Natural killer cell (primary cell): ENCODE measurements at places on chromosomes 16 and 17. TPM values are rescaled to one million over a fixed set of nuclear protein-coding genes. Genes with fewer than 3 reads are reported as not detected.

GRCh38 chr17:49093131-49093530 is 39.4 kb upstream of the B4GALNT2 start:
- DNase-seq = no peak

- no peak for DNase-seq
These were observed 3.6 kb upstream of the ZMYND15 start for GRCh38 chr17:4735876-4736651.

Gene GUCY2D
- not detected for total RNA-seq

- DNase-seq = no peak
These were observed 5.5 kb downstream of the DLX3 start for GRCh38 chr17:49989518-49989880.

Gene SLC6A2
- not detected for total RNA-seq

DNA sequence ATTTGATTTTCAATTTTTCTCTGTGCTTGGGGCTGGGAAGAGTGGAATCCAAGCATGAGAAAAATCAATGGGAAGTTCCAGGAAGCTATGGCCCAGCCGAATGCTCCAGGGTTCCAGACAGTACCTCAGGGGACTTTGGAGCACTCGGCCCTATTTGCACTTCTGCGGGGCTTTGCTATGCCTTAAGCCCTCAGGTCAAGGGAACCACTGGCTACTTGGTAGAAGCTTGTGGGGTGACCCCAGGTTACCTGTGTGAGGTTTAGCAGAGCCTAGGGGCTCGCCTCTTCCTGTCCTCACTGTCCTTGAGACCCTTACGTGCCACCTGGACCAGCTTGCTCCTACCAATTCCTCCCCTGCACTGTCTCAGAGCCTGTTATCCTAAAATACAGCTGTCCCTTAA is 121.3 kb downstream of the MGAT5B start:
- DNase-seq = no peak

GRCh38 chr17:45172541-45173286 is 11.0 kb downstream of the HEXIM2 start:
- DNase-seq = peak; percentile 58

DNA sequence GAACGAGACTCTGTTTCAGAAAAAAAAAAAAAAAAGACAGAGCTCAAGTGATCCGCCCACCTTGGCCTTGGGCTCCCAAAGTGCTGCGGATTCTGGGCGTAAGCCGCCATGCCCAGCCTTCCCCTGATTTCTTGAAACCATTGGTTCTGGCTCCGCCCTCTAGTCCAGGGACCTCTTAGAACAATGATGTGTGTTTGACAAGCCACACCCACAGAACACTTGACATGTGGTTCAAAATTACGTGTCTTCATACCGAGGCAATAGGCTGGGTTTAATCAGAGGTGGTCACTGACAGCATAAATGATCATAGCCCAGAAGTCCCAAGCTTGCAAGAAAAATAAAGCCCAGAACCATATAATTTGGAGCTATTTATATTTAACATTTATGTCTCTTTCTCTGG is 23.0 kb downstream of the KNOP1 start:
- no peak for DNase-seq

Gene CRYM
- not detected for total RNA-seq

DNA sequence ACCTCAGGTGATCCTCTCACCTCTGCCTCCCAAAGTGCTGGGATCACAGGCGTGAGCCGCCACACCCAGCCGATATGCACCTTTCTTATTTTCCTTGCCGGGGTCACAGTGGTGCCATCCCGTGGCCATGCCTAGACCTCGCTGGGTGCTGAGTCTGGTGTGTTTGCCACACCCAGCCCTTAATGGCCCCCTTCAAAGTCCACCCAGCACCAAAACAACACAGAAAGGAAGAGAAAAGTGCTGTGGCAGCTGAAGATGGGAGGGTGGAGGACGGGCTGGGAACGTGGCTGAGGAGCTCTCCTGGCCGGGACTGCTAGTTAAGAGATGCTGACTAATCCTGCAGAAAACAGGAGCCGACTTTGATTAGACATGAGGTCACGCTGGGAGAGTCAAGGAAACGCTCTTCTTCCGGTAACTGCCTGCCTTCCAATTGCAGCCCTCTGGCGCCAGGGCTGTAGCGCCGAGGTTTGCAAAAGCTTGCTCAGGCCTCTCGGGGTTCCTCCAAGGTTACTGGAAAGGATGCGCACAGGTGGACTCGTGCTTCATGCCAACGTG is 10.9 kb downstream of the SLC43A2 start:
- no peak for DNase-seq

DNA sequence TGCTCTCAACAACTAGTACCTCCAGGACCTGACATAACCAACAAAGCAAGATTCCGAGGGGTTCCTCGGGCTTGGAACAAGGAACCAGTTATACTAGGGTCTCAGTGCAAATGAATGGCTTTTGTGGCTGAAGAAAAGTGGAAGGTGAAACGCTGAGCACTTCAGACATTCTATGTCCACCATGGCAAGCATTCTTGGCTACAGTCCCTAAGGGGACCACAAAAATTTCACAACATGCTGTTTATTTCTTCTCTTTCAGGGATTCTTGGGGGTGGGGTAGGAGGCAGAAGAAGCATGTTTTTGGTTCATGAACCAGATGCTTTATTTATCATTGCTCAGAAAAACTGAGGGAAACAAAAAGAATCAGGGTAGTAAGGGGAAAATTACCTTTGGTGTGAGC is 479.9 kb upstream of the CDH11 start:
- no peak for DNase-seq

DNA sequence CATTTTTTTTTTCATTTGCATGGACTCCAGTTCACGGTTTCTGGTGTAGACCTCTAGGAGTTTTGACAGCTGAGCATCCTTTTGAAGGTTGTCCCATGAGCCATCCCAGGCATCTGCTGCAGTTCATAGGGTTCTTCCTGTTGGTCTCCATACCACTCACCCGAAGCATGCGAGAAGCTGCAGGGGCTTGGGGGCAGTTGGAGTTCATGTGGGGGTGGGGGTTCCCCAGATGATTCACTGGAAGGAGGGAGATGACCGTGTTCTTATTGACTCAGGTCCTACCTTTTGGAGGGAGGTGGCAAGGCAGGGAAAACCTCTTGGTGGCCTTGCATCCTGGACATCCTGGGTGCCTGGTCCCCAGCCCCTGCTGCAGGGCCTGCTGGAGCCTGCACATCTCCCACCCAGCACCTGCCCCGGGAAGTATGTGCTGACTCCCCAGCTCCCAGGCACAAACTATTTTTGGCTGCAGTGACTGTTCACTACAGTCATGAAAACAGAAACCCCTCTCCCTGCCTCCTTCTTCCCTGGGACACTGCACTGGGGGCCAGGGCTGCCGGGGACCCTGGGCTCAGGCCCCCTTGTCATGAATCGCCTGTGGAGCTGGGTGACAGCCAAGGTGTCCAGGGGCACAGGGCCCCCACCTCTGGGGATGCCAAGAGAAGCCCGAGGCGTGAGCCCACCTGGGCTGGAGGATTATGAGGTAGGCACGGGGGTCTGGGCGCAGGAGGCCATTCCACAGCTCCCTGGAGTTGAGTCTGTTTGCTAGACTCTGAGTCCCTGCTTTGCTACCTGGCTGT is 64.9 kb upstream of the LGALS9 start:
- no peak for DNase-seq

DNA sequence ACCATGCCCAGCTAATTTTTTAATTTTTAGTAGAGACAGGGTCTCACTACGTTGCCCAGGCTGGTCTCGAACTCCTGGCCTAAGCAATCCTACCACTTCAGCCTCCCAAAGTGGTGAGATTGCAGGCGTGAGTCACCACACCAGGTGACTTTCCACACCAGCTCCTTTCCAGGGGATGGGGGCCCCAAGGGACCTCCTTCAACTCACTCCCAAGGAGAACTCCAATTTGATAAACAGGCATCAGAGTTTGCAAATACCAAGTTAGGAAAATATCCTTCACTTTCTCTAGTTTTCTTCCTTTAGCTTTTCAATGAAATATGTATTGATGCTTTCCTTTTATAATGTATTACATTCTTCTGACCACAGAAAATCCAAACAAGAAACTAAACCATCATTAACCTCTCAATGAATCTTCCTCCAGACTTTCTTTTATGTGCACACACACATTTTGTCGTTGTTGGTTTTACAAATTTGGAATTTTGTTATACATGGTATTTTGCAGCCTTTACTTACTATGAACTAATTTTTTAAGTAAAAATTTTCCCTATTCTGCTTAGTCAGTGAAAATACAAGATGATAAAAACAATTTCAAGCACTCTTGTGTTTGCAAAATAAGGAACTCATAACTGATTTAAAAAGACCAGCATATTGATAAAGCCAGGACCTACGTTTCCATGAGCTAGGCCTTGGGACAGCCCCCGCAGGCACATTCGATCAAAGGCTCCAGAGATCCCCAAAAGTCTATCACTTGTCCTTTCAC is 32.0 kb downstream of the GAS7 start:
- no peak for DNase-seq

DNA sequence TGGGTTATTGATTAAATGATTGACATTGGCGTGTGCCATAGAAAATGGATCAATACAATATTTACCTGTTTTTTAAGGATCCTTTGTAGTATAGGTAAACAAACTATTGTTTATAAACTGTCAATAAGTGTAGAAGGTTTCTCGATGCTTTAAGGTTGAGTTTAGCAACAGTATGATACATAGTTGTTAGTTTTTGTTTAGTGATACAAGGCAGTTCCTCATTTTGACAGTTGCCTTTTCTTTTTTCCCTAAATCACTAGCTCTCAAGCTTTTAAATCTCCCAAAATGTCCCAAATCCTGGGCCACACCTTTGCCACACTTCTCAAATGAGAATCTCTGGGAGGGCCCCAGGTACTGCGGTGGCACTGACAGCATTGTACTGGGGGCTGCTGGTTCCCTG is 57.3 kb downstream of the EPN2 start:
- DNase-seq = no peak

GRCh38 chr16:19666477-19666876 is 51.5 kb downstream of the KNOP1 start:
- DNase-seq = no peak

Gene GNG13
- total RNA-seq = not detected

DNA sequence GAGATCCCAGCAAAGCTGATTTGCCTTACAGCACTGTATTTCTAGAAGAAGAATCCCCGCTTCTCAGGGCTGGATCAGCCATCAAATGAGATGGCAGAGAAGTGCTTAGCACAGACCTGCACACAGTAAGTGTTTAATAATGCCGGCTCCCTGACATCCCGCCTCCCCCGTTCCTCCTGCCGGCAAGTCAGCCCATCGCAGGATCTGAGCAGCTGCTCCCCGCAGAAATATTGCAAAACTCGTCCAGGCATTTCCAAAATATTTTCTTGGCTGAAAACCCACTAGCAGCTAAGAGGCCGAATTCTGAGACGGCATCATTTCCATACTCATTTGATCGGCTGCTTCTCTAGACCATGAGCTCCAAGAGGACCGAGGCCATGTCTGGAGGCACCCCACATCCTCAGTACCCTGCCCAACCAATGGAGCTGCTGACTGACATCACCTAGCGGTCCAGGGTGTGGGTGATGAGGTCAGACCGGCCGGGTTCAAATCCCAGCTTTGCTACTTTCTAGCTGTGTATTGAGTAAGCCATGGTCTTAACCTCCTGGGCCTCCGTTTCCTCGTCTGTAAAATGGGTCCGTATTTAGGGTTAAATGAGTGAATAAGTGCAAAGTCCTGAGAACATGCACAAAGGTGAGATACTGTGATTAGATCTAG is 251.5 kb downstream of the KATNIP start:
- no peak for DNase-seq

- no peak for DNase-seq
These were observed 367.9 kb downstream of the SOX9 start for GRCh38 chr17:72488555-72489271.

DNA sequence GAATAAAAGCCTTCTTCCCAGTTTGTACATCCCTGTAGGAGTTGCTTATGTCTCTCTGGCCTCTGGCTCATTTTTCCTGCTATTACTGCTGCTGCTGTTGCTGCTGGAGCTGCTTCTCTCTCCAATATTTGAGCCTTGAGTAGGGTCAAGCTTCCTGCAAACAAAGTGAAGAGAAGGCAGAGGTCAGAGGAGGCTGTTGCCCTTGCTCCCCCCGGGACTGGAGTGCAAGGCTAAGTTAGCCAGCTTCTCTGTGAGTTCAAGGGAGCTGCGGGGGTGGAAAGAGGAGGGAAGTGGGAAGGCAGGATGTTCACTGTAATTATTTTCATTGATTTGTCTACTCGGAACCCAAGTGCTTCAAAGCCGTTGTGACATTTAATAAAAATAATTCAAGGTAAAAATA is 77.0 kb upstream of the TMEM132E start:
- no peak for DNase-seq

DNA sequence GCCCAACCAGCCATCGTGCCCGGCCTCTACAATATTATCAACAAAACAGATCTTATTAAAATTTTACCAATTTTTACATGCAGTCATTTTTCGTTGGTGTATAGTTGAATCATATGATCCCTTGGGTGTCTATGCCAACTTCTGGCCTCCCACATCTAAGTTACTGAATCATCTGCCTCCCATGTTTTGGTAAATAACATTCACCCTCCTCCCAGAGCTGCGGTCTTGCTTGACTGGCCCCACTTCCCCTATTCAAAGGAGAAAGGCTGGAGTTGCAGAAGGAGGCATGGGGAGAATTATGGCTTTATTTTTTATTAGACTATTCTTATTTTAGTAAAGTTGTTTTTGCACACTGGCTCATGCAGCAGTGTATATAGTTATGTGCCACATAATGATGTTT is 18.5 kb upstream of the CCL23 start:
- no peak for DNase-seq

- no peak for DNase-seq
These were observed 478.3 kb upstream of the ZFHX3 start for GRCh38 chr16:73526011-73526804.

Gene CBX2
- total RNA-seq = not detected

Gene NUP93
- total RNA-seq = 83.7 TPM

- DNase-seq = no peak
These were observed 5.7 kb upstream of the FLYWCH1 start for GRCh38 chr16:2905988-2906387.

- DNase-seq = no peak
These were observed 3.5 kb downstream of the ZNF213 start for GRCh38 chr16:3138342-3138741.

GRCh38 chr16:9365370-9365728 is 273.9 kb downstream of the HAPSTR1 start:
- no peak for DNase-seq

DNA sequence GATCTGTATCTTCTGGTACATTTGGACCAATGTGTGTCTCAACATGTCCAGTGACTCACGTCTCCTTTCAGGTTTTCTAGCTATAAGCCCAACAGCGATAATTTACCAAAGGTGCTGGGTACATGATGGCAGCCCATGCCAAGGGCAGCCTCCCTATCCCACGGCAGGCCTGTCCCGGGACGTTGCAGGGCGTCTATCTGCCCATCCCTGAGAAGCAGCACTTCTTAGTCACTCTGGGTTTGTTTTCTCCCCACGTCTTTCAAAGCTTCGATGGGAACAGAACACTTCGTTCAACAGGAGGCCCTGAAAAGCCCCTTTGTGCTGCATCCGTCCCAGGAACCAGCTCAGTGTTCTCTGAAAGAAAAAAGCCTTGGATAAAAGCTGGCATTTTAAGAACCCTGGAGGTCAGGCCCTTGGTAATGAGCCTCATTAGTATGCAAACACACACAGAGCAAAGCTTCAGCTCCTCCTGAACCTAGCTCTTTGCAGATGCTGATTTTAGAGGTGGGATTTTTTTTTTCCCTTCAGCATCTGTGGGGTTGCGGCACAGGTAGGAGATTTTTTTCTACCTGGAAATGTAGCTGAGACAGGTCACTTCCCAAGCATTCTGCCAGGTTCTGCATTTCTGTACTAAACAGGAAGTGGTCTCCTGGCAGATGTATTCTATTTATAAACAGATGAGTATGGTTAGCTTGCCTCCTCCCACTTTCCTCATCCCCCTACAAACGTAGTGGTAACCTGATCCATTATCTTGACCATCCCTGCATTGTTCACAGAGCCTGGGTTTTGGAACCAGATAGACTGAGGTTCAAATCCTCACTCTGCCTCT is 17.5 kb upstream of the MT4 start:
- DNase-seq = no peak

GRCh38 chr16:24367186-24367710 is 111.1 kb downstream of the CACNG3 start:
- no peak for DNase-seq
